GM23338 (cell line): ENCODE measurements at places on chromosomes 7 and 10. TPM values are rescaled to one million over a fixed set of nuclear protein-coding genes. Genes with fewer than 3 reads are reported as not detected.

- H3K27me3 ChIP-seq = no peaks in the 10 kb centered on the region
- DNase-seq = no peak
- H3K27ac ChIP-seq = no peak overlapping the region
- H3K36me3 ChIP-seq = no peaks in the 10 kb centered on the region
- H3K4me3 ChIP-seq = no peak overlapping the region
Observed at GRCh38 chr10:3477683-3478082, 305.1 kb upstream of the PITRM1 start.

The HOXA4 gene
- total RNA-seq = not detected in 2 replicates

- no peak overlapping the region for H3K4me3 ChIP-seq
- H3K4me1 ChIP-seq = no peaks in the 10 kb centered on the region
- H3K36me3 ChIP-seq = peaks cover 13% of the 10 kb centered on the region
- H3K27ac ChIP-seq = no peak overlapping the region
- no peaks in the 10 kb centered on the region for H3K27me3 ChIP-seq
Observed at GRCh38 chr7:24152877-24153472, 131.0 kb upstream of the NPY start.

GRCh38 chr7:149021725-149022062, 6.6 kb downstream of the PDIA4 start:
- peak overlapping the region; percentile 72 for H3K27ac ChIP-seq
- H3K36me3 ChIP-seq = peaks cover 19% of the 10 kb centered on the region; the same call in 1 of the 2 replicates
- peaks cover 32% of the 10 kb centered on the region for H3K4me1 ChIP-seq
- H3K27me3 ChIP-seq = no peaks in the 10 kb centered on the region
- no peak overlapping the region for H3K4me3 ChIP-seq

The FGL2 gene
- total RNA-seq = not detected in 2 replicates

DNA sequence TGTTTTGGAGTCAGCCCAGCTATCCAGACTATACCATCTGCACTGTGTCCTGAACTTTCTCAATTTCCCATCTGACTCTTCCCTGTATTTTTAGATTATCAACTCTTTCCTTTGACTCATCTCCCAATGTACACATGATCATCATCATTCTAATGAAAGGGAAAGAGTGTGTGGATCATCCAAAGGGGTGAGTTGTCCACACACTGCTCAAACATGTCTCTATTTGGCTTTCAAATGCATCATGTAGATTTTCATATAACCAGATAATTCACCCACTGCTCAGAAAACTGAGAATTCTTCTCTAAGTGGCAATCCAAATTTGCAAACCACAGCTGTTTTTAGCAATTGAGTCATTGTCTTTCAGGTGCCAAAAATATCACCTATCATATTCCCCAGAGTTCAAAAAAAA, 190.2 kb upstream of the HPS1 start:
- H3K4me3 ChIP-seq = no peak overlapping the region
- H3K27me3 ChIP-seq = no peaks in the 10 kb centered on the region
- DNase-seq = no peak
- peaks cover 6% of the 10 kb centered on the region; the same call in 1 of the 2 replicates for H3K4me1 ChIP-seq
- no peaks in the 10 kb centered on the region for H3K36me3 ChIP-seq
